ENCODE measurements at places on chromosomes 3 and 15.

DNA sequence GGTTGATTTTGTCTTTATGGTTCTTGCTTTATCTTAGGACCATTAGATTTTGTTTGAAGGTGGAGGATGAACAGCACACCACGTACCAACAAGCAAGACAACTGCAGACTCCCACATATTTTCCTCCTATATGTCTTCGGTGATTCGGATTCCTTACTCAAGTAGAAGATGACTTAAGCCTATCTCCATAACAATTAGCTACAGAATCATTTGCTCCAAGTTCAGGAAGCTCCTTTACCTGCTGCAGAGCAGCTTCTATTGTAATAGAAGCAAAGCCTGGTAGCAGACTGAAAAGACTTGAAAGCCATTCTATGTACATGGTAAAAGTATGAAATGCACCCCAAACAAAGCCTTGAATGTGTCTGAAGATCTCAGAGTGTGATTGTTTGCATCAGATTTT lies 229.0 kb downstream of the SOX2 start:
- DNase-seq: no peak
- H3K27ac ChIP-seq: no peak overlapping the region

DNA sequence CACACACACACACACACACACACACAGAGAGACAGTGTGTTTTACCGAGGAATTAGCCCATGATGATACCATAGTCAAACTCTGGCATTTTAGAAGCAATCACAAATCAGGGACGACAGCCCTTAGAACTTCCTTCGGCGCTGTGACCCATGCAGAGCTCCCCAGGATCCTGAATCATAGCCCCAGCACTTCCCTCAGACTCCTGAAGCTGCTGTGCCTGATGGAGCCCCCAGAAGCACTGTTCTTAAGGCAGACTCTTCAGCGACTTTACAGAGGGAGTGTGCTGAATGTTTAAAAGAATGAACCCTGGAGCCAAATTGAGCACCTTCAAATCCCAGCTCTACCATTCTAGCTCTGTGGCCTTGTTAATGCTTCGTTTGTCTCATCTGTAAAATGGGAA lies 89.3 kb upstream of the LIPC start:
- DNase-seq: no peak
- H3K4me3 ChIP-seq: no peak overlapping the region
- no peak overlapping the region for H3K27ac ChIP-seq

GRCh38 chr3:67947808-67948508 lies 293.5 kb upstream of the SUCLG2 start:
- peak; percentile 31 for DNase-seq
- H3K4me3 ChIP-seq: no peak overlapping the region
- no peak overlapping the region for H3K27ac ChIP-seq
- H3K4me1 ChIP-seq: no peaks in the 10 kb centered on the region
- H3K27me3 ChIP-seq: no peaks in the 10 kb centered on the region

DNA sequence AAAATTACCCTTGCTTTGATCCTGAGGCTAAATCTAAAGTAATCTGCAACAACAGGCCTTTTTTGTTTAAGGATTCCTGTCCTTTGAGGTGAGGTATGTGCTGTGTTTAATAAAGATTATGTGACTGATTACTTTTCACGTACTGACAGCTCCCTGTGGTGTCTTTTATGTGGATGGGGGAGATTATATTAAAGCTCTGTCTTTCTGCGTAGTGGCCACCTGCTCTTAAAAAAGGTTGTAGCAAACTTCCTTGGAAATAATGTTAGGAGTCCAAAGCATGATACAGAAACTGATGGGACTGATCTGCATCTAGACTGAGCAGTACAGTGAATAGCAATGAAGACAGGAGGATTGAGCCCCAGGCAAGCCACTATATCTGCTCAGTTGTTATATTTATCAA lies 453.0 kb upstream of the GOLIM4 start:
- no peak overlapping the region for H3K4me3 ChIP-seq
- no peak overlapping the region for H3K27ac ChIP-seq
- H3K27me3 ChIP-seq: no peaks in the 10 kb centered on the region

GRCh38 chr3:4995500-4996053 lies 16.3 kb downstream of the BHLHE40 start:
- H3K27me3 ChIP-seq: no peaks in the 10 kb centered on the region
- H3K4me3 ChIP-seq: no peak overlapping the region
- H3K36me3 ChIP-seq: no peaks in the 10 kb centered on the region
- H3K27ac ChIP-seq: peak overlapping the region; percentile 97

DNA sequence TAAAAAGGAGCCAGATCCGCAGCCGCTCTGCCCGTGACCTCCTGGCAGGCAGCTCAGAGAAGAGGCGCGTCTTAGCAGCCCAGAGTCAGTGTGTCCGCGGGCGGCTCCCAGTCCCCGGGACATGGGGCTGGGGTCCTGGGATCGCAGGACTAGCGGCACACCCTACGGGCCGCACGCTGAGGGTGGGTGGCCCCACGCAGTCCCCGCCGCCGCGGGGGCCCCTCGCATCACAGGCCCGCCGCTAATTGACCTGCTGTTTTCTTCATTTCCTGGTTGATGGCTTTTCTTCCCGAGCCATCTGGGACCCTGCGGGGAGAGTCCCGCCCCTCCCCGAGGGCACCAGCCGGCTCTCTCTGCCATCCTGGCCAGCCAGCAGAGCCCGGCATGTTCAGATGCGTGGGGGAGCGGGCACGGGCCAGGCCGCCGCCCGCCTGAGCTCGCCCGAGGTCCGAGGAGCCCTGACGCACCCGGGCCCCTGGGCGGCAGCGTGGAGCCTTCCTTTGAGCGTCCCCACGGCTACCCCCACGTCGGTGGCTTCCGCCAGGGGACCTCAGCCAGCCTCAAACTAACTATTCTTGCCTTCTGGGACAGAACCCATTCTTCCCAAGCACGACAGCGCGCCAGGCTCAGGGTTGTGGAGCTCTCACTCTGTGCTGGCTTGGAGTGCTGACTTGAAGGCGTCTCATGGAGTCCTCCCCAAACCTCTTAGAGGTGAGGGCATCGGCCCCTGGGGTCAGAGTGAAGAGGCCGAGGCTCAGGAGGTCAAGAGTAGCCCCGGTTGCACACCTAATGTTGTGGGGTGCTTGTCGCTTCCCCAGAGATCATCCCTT lies 34.6 kb upstream of the CACNA2D3 start:
- peaks cover 48% of the 10 kb centered on the region for H3K27me3 ChIP-seq
- DNase-seq: no peak
- no peaks in the 10 kb centered on the region for H3K4me1 ChIP-seq
- no peak overlapping the region for H3K4me3 ChIP-seq

- DNase-seq: peak; percentile 42
- H3K4me1 ChIP-seq: no peaks in the 10 kb centered on the region
- no peaks in the 10 kb centered on the region for H3K27me3 ChIP-seq
- no peak overlapping the region for H3K4me3 ChIP-seq
- H3K27ac ChIP-seq: no peak overlapping the region
Measured at GRCh38 chr3:179196098-179196497, 47.9 kb downstream of the PIK3CA start.

DNA sequence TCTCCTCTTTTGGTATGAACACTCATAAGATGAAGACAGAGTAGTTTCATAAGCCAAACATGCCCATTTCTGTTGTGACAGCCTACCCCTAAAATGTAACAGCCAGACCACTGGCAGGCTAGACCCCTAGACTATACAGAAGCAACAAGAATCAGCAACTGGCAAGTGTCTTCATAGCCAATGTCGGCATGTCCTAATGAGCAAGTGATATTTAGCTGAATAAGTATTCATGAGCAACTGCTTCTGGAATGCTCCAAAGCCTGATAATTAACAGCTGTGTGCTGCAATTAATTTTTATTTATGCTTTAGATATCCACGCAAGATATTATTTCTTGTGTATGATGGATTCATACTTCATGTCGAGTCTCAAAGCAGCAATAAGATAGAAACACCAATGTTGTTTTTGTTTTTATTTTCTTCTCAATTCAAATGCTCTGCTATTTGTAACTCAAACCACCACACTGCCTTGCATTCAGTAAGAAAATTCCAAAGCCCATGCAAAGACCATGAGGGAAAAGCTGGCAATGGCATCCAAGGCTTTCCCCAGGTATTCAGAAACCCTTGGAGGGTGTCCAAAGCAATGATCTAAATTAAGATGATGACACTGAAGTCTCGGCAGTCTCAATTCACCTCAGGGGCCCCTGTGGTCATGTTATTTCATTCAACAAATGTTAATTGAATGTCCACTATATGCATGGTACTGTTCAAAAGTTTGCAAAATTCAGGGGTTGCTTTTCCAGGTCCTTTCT lies 167.7 kb upstream of the NECTIN3 start:
- peaks cover under 1% of the 10 kb centered on the region for H3K4me1 ChIP-seq
- DNase-seq: no peak
- H3K27ac ChIP-seq: no peak overlapping the region
- no peak overlapping the region for H3K4me3 ChIP-seq
- H3K36me3 ChIP-seq: no peaks in the 10 kb centered on the region

- H3K4me1 ChIP-seq: peaks cover 17% of the 10 kb centered on the region
- H3K27ac ChIP-seq: no peak overlapping the region
- no peaks in the 10 kb centered on the region for H3K27me3 ChIP-seq
- no peak for DNase-seq
- no peaks in the 10 kb centered on the region for H3K36me3 ChIP-seq
Measured at GRCh38 chr15:38992930-38993329, 428.3 kb upstream of the RASGRP1 start.

DNA sequence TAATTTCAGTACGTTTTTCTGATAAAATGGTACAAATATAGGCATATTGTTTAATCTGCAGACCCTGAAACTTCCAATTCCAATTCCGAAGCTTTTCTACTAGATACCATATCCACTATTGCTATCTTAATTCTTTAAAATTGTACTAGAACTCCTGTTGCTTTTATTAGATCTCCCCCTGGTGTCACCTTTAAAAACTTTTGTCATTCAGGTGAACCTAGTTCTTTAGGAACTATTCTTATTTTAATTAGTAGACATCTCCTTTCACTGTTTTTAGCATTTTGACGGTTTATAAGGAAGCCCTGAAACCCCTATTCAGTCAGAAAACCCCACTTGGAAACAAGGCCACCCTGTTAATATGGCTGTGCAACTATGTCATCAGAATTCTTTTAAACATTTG lies 22.3 kb downstream of the C2CD4B start:
- no peak overlapping the region for H3K27ac ChIP-seq
- H3K27me3 ChIP-seq: no peaks in the 10 kb centered on the region
- DNase-seq: peak; percentile 38
- H3K4me3 ChIP-seq: no peak overlapping the region

GRCh38 chr3:71429597-71429988 lies 153.9 kb downstream of the FOXP1 start:
- no peaks in the 10 kb centered on the region for H3K36me3 ChIP-seq
- peaks cover 28% of the 10 kb centered on the region for H3K4me1 ChIP-seq
- no peak overlapping the region for H3K27ac ChIP-seq
- no peak overlapping the region for H3K4me3 ChIP-seq
- DNase-seq: no peak

GRCh38 chr15:31537770-31538592 lies 211.3 kb downstream of the KLF13 start:
- H3K4me1 ChIP-seq: no peaks in the 10 kb centered on the region
- no peak overlapping the region for H3K27ac ChIP-seq
- no peaks in the 10 kb centered on the region for H3K36me3 ChIP-seq
- no peak overlapping the region for H3K4me3 ChIP-seq

DNA sequence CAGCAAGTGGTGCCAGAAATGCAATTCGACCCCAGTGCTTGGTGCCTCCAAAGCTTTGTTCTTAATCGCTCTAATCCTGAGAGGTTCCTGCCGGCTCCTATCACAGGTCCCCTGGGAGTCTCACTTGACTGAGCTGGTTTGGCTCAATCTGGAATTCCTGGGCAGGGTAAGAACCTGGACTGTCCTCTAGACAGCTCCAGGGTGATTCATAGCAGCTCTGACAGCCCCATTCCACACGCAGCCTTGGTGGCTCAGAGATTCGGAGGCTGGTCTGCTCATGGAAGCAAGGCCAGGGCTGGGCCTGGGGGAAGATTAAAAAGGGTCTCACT lies 37.9 kb downstream of the MYO5C start:
- peaks cover 15% of the 10 kb centered on the region for H3K36me3 ChIP-seq
- no peaks in the 10 kb centered on the region for H3K27me3 ChIP-seq
- no peak overlapping the region for H3K4me3 ChIP-seq
- peaks cover 47% of the 10 kb centered on the region for H3K4me1 ChIP-seq
- DNase-seq: no peak

GRCh38 chr3:192373032-192373431 lies 354.3 kb downstream of the FGF12 start:
- no peak overlapping the region for H3K4me3 ChIP-seq
- H3K27ac ChIP-seq: no peak overlapping the region
- no peaks in the 10 kb centered on the region for H3K4me1 ChIP-seq

- H3K27ac ChIP-seq: no peak overlapping the region
- no peak overlapping the region for H3K4me3 ChIP-seq
- no peaks in the 10 kb centered on the region for H3K36me3 ChIP-seq
- H3K4me1 ChIP-seq: no peaks in the 10 kb centered on the region
- DNase-seq: no peak
- H3K27me3 ChIP-seq: no peaks in the 10 kb centered on the region
Measured at GRCh38 chr3:164620956-164621355, 457.3 kb downstream of the SI start.

GRCh38 chr3:164929642-164930041 lies 148.7 kb downstream of the SI start:
- H3K36me3 ChIP-seq: no peaks in the 10 kb centered on the region
- H3K4me1 ChIP-seq: no peaks in the 10 kb centered on the region
- no peak overlapping the region for H3K27ac ChIP-seq
- peak; percentile 29 for DNase-seq
- no peak overlapping the region for H3K4me3 ChIP-seq

GRCh38 chr15:66593219-66593780 lies 27.5 kb upstream of the LCTL start:
- H3K4me1 ChIP-seq: peaks cover 8% of the 10 kb centered on the region
- H3K36me3 ChIP-seq: no peaks in the 10 kb centered on the region
- no peak overlapping the region for H3K4me3 ChIP-seq
- DNase-seq: no peak
- no peaks in the 10 kb centered on the region for H3K27me3 ChIP-seq
- H3K27ac ChIP-seq: no peak overlapping the region

- H3K4me3 ChIP-seq: no peak overlapping the region
- no peaks in the 10 kb centered on the region for H3K36me3 ChIP-seq
- H3K27me3 ChIP-seq: no peaks in the 10 kb centered on the region
- no peak overlapping the region for H3K27ac ChIP-seq
Measured at GRCh38 chr3:133833880-133834620, 28.4 kb downstream of the SRPRB start.

DNA sequence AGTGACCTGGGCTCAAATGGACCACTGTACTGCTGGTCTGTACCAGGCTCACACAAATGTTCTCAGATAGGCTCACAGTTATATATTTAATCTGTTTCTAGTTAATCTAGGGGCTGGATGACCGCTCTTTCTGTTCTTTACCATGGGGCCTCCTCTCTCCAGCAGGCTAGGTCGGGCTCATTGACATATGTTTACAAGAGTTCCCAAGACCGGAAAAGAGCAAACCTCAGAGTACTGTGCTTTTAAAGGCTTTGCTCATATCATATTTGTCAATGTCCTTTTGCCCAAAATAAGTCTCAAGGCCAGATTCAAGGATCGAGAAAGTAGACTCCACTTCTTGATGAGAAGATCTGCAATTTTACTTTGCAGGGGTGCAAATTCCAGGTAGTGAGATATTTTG lies 348.0 kb upstream of the EPHA6 start:
- H3K27me3 ChIP-seq: no peaks in the 10 kb centered on the region
- no peak for DNase-seq
- no peaks in the 10 kb centered on the region for H3K4me1 ChIP-seq
- no peak overlapping the region for H3K27ac ChIP-seq
- H3K36me3 ChIP-seq: no peaks in the 10 kb centered on the region

Data from PC-3 (cell line).